ENCODE measurements at places on chromosomes 5 and 9.

- no peak for DNase-seq
Observed at GRCh38 chr5:84603568-84604185, 219.0 kb upstream of the EDIL3 start.

DNA sequence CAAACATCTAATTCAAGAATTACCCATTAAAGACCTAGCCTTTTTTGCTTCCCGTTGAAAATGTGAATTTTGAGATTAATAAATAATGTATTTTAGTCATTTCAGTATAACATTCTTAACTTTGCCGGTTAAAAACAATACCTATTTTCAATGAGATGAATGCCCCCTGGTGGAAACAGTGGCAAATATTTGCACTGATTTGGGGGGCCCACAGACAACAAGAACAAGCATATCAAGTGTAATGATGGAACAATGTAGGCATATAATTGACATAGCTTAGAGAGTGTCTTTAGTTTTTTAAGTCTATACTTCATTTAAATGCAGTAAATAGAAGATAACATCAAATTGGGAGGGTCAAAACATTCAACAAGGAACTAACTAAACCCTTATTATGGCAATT is 111.9 kb downstream of the NTRK2 start:
- no peak for DNase-seq

- DNase-seq: peak; percentile 94
Observed at GRCh38 chr9:15306068-15306756, 804 bp downstream of the TTC39B start.

GRCh38 chr5:55583578-55583977 is 48.8 kb upstream of the PLPP1 start:
- no peak for DNase-seq

DNA sequence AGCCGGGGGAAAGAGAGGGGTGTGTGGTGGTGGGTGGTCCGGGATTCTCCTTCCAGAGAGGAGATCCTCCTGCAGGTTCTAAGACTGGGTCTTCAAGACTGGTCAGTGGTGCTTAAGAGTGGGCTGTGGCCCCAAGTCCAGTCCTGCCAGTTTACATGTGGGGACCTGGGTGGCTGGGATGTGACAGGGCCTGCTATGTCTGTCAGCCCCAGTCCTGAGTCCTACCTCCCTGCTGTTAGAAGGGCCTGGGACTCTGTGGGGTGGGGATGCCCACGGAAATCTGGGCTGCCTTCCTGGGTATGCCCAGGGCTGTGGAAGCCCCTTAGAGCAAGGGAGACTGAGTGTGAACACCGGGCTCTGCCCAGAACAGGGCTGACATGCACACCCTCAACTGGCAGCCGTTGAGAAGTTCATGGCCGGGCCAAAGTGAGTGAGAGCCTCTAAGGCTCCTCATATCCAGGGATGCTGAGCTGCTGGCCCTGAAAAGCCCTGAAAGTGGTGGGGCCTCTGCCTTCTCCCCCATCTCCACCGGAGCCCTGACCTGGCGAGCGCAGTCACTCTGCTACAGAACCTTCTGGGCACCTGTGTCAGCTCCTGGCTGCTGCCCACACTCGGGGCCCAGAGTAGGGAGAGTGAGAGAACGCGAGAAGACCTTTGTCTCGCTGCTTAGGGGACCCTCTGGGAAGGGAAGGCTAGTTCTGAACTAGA is 1.7 kb downstream of the PHF2 start:
- DNase-seq: no peak
